ENCODE measurements at places on chromosomes 3 and 15.

- DNase-seq, result no peak
Measured at GRCh38 chr3:51966016-51966415, 1.2 kb downstream of the PCBP4 start.

GRCh38 chr3:57017459-57017845, 43.0 kb upstream of the SPATA12 start:
- no peak for DNase-seq

DNA sequence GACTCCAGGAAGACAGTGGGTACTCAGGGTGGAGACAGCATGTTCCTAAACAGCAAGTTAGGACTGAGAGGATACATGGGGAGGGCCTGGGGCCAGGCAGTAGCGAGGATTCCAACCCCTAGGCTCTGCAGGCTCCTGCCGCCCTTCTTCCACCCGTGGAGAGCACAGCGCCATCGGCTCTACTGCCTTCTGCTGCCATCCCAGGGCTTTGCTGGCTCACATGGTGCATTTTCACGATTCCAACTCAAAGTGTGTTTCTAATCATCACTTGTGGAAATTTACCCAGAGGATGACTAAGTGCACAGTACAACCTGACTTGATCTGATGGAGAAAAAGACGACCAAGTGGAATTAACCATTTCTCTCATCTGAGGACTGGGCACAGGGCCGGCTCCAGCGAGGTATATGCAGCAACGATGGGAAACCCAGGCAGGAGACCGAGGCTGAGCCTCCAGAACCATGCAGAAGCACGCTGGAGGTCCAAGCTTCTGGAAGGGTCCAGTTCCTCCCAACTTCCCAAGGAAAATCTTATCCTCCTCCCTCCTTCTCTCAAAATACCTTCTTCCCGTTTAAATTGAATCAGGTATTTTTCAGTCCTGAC, 104.6 kb downstream of the LRIG1 start:
- no peak for DNase-seq

DNA sequence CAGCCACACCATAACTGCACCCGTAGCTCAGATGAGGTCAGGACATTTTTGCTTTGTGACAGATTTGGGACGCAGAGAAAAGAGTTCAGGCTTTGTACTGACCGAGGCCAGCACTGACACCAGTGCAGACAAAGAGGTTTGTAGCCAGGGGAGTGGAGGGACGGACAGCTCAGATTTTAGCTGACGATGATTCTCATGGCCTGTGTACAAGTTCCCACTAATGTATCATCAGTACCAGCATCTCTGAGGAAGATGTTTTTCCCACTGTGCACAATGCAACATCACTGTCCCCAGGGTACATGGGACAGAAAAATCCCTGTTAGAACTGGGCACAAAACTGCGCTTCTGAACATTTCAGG, 112.7 kb downstream of the SLCO3A1 start:
- DNase-seq, result no peak

- DNase-seq, result no peak
Measured at GRCh38 chr15:60423537-60423936, 25.8 kb upstream of the ANXA2 start.

DNA sequence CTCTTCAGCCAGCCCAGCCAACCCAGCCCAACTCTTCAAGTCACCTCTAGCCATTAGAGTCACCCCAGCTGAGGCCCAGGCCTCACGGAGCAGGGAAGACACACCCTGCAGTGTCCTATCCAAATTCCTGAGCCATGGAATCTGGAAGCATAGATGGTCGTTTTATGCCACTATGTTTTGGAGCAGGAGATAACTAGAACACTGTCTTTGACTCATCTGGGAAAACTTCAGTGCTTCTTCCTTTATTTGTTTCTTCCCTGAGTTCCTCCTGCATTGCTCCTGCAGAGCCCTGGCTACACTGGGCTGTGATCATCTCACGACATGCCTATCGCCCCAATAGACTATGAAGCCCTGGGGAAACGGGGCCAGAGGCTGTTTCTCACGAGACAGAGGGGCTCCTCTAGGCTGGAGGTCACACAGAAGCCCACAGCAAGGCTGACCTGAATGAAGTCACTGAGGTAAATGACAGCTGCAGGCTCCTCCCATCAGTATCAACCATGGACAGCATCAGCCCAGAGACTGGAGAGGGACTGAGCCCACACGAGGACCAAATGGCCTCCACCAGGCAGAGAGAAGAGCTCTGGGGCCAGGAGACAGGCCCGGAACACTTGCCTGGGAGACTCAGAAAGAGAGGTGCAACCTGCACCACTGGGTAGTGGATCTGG, 22.7 kb downstream of the CRABP1 start:
- DNase-seq, result no peak

DNA sequence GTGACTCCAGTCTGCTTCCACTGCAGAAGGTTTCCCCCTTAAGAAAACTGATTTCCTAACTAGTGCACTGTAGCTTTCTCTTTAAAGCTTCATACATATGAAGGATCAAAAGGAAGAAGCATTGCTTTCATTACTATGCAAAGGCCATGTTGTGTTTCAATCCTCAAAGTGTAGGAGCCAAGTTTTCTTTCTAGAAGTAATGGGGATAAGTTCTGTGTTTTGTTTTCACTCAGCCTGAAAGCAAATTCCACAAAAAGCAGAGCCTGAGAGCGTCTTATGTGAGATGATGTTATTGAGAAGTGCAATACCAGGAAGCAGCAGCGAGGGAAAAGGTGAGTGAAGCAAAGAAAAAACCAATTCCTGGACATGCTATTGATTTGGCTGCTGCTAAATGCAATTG, 99.7 kb downstream of the GMNC start:
- no peak for DNase-seq

DNA sequence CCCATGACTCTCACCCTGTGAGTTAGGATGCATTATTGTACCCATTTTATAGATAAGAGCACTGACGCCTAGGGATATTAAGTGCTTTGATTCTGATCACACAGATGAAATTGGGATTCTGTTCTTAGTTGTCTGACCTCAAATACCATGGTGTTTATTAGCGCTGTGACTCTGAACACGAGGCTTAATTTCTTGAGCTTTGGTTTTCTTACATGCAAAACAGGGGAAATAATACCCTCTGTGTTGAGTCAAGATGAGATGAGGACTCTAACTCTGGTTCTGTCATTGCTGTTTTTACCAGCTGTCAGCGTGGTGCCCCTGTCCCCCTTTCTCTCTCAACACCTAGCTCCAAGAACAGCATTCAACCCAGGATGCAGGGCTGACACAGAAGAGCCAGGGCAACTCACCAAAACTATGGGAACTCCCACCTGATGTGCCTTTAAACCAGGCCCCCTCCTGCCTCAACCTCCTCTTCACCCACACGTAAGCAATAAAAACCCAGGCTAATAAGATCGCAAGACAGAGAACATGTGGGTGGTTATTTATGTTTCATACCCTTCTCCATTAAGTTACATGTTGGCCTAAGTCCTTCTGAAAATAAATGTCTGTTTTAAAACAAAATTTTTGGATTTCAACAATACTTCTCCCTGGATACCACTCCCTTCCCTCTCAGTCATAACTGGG, 100.1 kb upstream of the SPATA12 start:
- no peak for DNase-seq

DNA sequence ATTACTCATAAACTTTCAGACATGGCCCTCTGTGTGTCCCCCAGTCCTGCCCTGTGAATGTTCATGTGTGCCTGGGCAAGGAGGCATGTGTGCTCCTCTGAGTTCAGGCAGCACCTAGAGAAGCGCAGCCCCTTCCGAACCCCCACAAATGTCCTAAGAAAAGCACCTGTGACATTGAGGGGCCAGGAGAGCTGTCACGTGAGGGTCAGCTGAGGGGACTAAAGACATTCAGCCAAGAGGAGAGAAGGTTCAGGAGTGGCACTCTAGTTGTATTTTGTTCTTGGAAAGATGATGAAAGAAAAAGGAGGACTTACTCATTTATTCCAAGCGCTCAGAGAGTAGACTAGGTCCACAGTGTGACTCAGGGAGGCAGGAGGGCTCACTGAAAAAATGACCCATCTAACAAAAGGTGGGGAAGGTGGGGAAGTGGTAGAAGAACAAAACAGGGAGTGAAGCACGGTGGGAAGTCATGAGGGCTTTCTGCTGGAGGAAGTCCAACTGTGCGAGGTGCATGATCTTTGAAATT, 28.1 kb upstream of the ELP6 start:
- no peak for DNase-seq

GRCh38 chr3:146431240-146431639, 38.1 kb downstream of the PLSCR2 start:
- no peak for DNase-seq

GRCh38 chr3:43757666-43758321, 67.1 kb downstream of the ABHD5 start:
- DNase-seq, result no peak

DNA sequence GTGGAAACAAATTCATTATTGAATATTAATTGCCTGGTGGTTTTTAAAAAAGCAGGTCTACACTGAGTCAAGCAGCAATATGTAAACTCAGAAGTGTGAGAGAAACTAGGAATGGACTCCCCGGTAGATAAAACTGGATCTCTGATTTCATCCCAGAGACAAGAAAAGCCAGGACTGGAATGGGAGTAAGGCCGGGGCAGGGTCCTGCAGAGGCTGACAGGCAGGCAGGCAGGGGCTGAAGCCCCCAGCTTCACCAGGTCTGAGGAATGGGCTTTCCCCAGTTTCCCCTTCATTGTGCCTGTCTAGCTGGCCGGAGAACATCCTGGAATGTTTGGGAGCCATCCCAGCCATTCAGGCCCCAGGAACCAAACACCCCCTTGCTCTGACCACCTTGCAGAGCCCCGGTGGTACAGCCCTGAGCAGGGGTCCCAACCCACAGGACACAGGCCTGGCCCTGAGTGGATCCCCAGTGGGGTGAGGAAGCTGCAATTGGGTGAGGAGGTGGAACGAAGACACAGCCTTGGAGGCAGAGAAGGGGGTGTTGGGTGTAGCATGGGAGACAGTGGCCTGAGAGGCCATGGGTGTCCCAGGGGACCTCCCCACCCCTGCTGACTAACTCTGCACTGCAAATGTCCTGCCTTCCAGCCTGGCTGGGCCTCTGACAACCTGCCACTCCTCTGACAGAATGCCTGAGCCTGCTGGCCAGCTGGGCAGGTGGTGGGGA, 31.7 kb upstream of the XYLB start:
- no peak for DNase-seq

DNA sequence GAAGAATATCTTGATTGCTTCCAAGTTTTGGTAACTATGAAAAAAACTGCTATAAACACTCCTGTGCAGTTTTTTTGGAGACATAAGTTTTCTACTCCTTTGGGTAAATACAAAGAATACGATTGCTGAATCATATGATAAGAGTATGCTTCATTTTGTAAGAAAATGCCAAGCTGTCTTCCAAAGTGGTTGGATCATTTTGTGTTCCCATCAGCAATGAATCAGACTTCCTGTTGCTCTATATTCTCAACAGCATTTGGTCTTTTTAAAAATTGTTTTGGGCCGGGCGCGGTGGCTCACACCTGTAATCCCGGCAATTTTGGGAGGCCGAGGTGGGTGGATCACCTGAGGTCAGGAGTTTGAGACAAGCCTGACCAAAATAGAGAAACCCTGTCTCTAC, 14.5 kb downstream of the BTD start:
- DNase-seq, result no peak
